Fibroblast of villous mesenchyme (primary cell): ENCODE measurements at places on chromosomes 11 and 22. TPM values are rescaled to one million over a fixed set of nuclear protein-coding genes. Genes with fewer than 3 reads are reported as not detected.

- DNase-seq, result no peak
Observed at GRCh38 chr11:1435820-1436467, 46.2 kb downstream of the BRSK2 start.

DNA sequence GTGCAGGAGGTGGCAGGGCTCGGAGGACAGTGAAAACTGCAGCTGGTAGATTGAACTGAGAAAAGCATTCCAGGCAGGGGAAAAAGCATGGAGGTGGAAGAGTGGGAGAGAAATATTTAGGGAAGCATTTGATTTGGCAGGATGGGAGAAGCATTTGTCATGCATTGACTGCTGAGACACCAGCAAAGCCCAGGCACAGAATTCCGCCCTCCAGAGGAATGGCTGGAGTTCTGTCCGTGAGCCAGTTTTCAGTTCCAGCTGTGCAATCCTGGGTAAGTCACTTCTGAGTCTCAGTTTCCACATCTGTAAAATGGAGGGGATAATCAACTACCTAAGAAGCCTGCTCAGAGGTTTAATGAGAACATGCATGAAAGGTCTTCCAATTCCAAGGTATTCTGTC, 4.3 kb upstream of the TSKU start:
- no peak for DNase-seq

DNA sequence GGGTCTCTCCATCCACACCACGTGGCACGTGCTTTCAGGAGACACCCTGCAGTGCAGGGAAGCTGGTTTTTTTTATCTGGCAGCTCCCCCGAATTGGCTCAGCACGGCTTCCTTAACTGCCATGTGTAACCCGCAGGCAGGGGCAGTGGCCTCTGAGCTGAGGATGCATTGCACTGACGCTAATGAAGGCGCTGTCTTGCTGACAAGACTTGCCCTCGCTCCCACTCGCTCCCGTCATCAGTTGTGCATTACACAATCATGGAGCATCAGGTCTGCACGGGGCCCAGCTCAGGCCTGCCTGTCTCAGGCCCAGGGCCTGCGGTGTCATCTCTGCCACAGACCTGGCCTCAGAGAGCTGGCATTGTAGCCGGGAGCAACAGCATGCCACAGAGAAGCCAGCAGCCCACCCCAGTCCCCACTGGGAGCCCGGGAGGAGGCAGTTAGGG, 95.9 kb downstream of the ARHGAP8 start:
- peak; percentile 8 for DNase-seq

GRCh38 chr22:36197065-36197440, 4.6 kb downstream of the APOL4 start:
- DNase-seq, result peak; percentile 94

GRCh38 chr22:43152357-43153071, 1.2 kb downstream of the TSPO start:
- peak; percentile 45 for DNase-seq

The OR51B2 gene
- not detected in 2 replicates for total RNA-seq

DNA sequence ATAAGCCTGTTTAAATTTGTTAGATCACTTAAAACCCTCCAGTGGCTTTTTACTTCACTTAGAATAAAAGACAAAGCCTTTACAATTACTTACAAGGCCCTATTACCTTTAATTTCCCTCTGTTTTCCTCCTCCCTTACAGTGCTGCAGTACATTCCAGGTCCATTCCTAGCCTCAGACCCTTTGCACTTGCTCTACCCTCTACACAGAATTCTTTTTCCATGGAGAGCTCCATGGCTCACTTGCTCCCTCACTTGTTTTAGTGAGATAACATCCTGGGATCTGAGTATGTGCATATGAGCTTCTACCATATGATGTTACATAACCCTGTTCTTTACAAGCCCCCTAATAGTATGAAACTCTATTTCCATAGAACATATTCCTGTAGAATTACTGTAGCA, 24.4 kb downstream of the ZNF214 start:
- no peak for DNase-seq

GRCh38 chr11:77084581-77085191, 17.9 kb downstream of the CAPN5 start:
- DNase-seq, result no peak

DNA sequence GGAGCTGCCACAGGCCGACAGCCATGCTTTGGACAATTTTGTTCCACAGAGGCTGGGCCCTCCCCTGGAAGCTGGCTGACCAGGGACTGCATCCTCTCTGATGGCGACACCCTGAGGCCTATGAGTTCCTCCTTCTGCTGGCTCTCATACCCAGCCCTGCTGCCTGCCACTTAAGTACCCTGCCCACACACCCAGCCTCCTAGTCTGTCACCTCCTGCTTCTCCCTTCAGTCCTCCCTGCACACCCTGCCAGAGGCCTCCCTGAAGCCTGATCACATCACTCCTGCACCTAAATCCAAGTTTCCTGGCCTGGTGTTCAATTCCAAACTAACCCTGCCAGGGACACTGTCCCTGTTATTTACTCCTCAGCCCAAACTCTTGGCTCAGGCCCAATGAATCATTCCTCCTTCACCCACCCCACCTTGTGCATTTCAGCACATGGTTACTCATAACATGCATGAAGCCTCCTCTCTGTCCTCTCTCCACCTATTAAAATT, 136.7 kb upstream of the NECTIN1 start:
- DNase-seq, result no peak

DNA sequence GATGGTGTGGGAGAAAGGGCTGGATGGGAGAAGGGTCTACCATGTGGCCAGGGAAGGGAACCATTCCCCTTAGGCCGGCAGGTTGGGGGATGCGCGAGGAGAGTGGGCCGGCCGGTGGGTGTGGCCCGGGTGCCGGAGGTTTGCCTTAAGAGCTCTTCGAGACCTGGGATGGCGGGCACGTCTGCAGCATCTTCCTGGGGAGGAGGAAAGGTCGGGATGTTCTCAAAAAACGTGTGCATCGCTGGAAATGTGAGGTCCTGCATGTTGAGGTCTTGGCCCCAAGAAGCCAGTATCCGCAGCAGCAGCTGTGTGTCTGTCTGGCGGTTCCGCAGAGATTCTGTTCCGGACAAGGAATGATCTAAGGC, 1.4 kb downstream of the NAV2 start:
- peak; percentile 4 for DNase-seq

GRCh38 chr22:44711690-44712555, 9.9 kb downstream of the PRR5 start:
- no peak for DNase-seq

The LRRC74B gene
- total RNA-seq, result not detected in 2 replicates

The TIGD3 gene
- under 0.01 TPM in 1 of 2 replicates, not detected in the other for total RNA-seq

The BDNF gene
- 20.6 and 25.5 TPM in 2 replicates for total RNA-seq

DNA sequence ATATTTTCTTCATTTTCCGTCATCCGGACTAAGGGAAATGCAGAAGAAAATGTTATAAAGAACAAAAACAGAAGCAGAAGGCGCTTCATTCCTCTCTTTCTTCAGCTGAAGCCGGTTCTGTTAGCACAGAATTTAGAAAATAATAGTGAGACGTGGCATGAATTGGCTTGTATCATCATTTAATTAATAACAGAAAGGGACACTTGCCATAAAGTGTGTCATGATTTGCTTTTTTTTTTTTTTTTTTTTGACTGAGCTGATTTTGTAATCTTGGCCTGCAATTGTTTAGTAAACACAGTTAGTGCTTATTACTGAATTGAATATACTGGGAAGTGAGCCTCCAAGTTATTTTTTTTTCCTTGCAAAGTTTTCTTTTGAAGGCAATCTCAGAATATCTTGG, at the start of gene MMP27:
Gene MMP27, minus strand, starts transcription at position 144 of the 400 bp plus-strand sequence. Its CDS starts 55 bp downstream, at position 89.
- peak; percentile 32 for DNase-seq

DNA sequence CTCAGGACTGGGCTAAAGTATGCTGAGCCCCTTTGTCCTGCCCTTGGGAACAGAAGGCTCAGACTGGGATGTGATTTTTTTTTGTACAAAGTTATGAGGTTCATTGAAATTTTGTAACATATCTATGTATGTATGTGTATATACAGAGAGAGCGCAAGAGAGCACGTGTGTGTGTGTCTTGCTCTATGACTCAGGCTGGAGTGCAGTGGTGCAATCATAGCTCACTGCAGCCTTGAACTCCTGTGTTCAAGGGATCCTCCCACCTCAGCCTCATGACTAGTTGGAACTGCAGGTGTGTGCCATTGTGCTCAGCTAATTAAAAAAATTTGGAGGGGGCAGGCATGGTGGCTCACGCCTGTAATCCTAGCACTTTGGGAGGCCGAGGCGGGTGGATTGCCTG, 5.7 kb downstream of the TMEM25 start:
- no peak for DNase-seq
